Uterus (tissue), 4 donors: ENCODE measurements at places on chromosomes 1 and 21.

DNA sequence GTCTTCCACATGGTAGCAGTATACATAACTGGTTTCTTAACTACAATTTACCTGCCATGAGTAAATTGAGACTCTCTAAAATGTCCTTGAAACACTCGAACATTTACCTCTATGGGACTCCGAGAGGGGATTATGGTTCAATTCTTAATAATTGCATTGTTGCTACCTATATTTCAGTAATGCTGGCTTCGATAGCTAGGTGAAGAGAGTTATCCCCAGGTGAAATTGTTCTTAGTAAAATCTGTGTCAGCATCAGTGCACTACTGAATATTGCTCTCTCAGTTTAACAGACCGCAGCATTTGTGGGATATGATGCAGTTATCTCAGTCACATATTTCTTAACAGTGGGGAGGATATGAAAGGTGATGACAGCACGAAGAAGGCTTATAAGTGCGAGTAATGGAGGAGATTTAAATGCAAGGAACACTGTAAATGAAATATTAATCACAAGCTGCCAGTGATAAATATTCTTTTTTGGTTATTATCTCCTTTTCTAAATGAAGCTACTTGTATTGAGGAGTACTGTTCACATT is 801.9 kb downstream of the BRINP3 start:
- no peak for DNase-seq

GRCh38 chr1:13661539-13661938 is 38.4 kb upstream of the PRDM2 start:
- DNase-seq: peak; percentile 45

DNA sequence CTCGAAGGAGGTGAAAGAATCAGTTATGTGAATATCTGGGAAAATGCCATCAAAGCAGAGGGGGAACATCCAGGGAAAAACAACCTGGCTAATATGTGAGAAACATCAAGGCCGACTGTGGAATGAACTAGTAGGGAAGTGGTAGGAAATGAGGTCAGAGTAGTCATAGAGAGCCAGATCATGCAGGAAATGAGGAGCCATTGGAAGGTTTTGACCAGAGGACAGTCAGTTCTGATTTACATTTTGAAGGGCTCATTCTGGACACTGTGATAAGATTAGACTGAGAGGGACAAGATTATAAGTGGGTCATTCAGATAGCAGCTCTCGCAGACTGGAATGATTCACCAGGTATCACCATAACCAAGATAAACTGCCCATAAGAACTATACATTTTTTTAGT is 63.7 kb downstream of the SYT14 start:
- DNase-seq: no peak

DNA sequence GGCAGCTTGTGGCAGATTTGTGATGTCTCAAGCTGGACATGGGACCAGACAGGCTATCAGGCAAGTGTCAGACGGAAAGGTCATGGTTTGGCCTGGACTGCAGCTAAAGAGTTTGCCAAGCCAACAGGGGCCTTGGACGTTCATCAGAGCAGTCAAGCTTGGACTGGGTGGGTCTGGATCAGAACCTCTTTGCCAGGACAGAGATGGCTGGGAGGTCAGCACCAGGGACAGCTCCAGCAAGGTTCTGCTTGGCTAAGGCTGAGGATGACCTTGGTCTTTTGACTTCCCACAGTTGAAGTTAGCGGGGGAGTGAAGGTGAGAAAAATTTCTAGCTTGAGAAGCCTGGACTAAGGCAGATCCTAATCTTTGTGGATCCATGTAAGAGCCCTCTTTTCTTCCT is 68.1 kb downstream of the GRIK3 start:
- DNase-seq: no peak

DNA sequence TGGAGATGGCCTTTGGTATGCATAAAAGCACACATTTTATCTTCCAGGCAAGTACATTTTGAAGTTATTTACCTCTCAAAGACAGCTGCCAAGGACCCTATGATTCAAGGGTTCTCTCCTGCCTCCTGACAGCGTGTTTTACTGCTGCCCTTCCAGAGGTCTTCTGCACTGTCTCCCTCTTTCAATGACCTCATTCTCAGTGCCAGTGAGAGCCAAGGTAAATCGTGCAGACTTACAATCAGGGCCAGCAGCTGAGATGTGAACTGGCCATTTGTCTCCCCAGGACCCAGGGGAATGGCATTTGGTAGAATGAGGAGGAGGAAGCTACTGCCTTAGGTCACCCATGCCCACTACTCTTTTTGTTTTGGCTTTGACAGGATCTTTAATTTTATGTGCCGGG is 84.2 kb upstream of the FGGY start:
- DNase-seq: no peak

- peak; percentile 76 for DNase-seq
Observed at GRCh38 chr1:39132505-39133339, 71.8 kb upstream of the MACF1 start.

GRCh38 chr1:206727981-206728696 is 42.4 kb upstream of the IL19 start:
- no peak for DNase-seq

GRCh38 chr21:42013931-42014330 is 3.8 kb upstream of the ZBTB21 start:
- no peak for DNase-seq

- DNase-seq: no peak
Observed at GRCh38 chr1:154586641-154587040, 19.1 kb downstream of the CHRNB2 start.

GRCh38 chr21:38511662-38512243 is 13.5 kb upstream of the ERG start:
- no peak for DNase-seq

DNA sequence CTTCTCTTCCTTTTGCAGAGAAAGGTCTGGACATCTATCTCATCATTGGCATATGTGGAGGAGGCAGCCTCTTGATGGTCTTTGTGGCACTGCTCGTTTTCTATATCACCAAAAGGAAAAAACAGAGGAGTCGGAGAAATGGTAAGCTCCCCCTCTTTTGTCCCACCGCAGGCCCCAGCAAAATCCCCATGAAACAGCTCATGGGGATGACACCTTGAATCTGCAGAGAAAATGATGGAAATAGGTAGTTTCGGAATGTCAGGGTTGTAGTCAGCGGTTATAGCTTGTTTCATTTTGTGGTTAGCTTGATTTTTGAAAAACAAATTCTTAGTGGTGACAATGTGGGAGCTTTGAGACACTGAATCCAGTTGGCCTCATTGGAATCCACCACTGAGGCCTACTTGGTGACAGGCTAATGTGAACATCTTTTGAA is 10.3 kb downstream of the CD2 start:
- no peak for DNase-seq

- no peak for DNase-seq
Observed at GRCh38 chr21:32270748-32271147, 8.1 kb downstream of the MIS18A start.

GRCh38 chr1:83910461-83910860 is 88.5 kb downstream of the TTLL7 start:
- no peak for DNase-seq

GRCh38 chr21:34959607-34960006 is 89.5 kb downstream of the RUNX1 start:
- DNase-seq: no peak

GRCh38 chr1:42953182-42954180 is 5.2 kb downstream of the SLC2A1 start:
- DNase-seq: no peak

DNA sequence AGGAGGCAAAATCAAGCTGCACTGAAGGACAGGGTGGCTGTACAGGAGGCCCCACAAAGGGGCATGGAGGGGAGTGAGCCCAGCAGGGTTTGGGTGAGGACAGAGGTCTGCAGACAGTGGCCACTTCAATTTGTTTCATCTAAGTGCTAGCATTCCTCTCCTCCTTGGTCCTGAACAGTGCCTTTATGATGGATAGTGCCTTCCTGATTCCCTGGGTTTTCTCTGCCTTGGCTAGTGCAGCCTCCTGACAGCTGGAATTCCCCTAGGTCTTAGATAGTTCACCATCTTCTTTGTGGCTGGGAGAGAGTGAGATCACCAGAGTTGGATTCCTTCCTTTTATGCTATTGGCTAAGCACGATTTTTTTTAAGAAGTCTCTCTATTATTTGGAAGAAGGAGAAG is 3.8 kb upstream of the HPCAL4 start:
- no peak for DNase-seq

DNA sequence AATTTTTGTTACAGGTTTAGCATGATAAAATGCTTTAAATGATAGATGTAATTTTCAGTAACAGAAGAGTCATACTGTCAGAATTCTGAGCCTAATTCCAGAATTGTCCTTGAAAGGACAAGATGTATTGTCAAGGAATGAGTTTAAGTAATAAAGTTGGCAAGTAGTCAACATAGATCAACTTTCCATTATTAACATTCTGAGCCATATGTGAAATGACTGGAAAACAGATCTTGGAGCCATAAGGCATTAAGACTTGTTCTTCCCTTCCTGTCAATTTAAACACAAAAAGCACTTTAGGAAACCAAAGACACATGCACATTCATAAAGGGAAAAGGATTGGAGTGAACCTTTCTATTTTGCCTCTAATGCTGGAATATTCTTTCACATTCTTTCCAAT is 107.0 kb downstream of the ODF2L start:
- no peak for DNase-seq

- DNase-seq: no peak
Observed at GRCh38 chr1:226989085-226989920, 49.2 kb downstream of the COQ8A start.

DNA sequence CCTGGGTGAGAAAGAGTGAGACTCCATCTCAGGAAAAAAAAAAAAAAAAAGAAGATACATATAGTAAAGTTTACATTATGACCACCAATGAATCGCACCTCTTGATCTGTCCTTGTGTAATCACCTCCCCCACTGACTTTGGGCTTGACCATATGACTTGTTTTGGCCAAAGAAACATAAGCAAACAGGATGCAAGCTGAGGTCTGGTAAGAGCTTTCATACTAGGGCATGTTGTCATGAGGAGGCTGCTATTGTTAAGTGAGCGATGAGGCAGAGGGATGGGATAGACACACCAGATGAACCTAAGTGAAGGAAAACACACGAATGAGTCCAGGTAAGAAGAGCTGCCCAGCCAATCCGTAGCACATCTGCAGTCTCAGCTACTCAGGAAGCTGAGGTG is 10.7 kb downstream of the ENAH start:
- no peak for DNase-seq

DNA sequence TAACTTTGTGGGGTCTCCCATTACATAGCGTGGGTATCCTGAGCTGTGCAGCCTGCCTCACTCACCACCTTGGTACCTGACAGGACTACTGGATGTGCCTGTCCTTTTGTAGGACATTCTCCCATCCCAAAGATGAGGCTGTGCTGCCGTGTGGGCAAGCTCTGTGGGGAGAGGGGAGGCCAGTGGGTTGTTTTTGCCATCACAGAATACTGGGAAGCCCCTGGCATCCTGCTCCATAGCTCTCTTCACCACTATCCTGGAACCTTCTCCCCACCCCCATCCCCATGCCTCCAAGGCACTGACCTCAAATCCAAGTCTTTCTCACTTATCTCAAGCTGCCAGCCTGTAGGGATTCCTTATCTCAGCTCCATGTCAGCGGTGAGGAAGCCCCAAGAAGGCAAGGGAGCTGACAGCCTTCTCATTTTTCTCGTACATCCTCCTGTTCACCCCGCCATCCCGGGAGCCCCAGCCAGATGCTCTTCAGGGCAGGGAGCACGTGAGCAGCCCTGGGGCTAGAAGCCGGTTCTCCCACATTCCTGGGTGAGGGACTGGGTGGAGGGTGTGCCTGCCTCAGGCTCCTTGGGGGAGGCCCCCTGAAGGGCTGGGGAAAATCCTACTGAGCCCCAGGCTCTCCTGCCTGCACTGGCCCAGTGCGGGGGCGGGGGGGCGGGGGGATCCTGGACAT is 2.4 kb upstream of the ELF3 start:
- DNase-seq: no peak

DNA sequence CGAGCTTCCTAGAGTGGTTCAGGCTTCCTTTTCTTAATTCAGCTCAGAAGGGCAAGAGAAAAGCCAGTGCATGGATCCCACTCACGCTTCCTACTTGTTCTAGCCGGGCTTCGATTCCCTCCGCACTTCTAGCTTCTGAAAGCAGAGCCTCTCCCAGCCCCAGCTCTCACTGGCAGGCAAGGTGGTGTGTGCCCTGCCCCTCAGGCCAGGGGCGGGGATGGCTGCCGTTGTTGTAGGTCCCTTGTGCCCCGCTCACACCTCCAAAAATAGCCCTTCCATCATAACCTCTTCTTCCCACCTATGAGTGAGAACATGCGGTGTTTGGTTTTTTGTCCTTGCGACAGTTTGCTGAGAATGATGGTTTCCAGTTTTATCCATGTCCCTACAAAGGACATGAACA is 31.6 kb downstream of the BACE2 start:
- DNase-seq: no peak

DNA sequence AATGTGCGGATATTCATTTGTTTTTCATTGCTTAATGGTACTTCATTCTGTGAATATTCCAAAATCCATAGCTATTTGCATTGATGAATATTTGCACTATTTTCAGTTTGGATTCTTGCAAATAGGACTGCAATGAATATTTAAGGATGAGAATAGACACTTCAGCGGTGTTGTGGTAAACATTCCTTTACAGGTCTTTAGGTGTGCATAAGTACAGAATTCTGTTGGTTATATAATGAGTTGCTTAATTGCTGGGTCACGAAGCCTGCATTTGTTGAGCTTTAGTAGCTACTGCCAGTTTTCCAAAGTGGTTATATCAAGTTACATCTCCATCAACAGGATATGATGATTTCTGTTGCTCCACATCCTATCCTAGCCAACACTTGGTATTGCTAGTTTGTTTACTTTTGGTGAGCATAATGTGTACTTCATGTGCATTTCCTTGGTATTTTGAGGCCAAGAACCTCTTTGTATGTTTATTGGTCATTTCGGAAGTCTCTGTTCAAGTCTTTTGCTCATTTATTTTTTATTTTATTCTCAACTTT is 64.2 kb upstream of the CYYR1 start:
- no peak for DNase-seq

DNA sequence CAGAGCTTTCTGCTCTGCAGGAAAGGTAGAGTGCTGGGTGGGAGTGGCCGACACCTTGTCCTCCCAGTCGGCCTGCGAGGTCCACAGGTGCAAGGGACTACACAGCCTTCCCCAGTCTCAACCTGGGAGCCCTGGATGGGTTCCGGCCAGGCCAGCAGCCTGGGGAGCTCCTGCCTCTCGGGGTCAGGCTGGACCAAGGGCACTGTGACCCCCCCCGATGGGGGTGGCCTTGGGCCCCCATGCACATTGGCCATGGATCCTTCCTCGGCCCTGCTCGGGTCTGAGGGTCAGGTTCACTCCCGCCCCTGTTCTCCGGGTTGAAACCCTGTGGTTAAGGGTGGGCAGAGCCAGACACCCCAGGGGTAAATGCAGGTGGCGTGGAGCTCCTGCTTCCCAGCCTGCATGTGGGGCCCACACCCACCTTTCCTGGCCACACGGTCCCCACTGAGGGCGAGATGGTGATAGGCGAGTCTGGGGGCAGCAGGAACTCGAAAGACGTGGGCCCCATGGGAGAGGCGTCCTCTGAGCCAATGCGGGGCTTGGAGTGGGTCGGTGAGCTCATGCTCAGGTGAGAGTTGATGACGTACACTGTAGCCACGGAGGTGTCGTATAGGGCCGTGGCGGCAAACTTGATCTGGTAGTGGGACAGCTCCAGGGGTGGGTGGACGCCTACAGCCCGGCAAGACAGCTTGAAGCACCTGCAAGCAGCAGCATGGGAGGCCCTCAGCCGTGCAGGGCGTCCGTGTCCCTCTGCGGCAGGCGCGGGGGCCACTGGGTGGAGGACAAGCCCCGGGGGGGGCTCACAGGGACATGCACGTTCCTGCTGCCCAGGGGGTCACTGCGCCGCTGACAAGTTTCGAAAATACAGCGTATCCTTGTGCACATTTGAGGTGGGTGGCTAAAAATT is 10.8 kb upstream of the TMEM52 start:
- no peak for DNase-seq

- DNase-seq: no peak
Observed at GRCh38 chr1:156308078-156308477, 9.0 kb upstream of the VHLL start.
